ENCODE measurements at places on chromosomes 16 and 17. TPM values are rescaled to one million over a fixed set of nuclear protein-coding genes. Genes with fewer than 3 reads are reported as not detected.
A peak's percentile ranks its signal among the peaks of the same experiment; 100 is the strongest.

Gene GPT2
- total RNA-seq, result 25.9 TPM

Gene RASL10B
- total RNA-seq, result 9.6 TPM

Gene LITAFD
- not detected for total RNA-seq

Gene TSEN54
- 9.8 TPM for total RNA-seq

Gene KRT28
- not detected for total RNA-seq

Gene TBC1D3H
- not detected for total RNA-seq

Gene NR1D1
- 36.1 TPM for total RNA-seq

Gene AOC2
- 0.52 TPM for total RNA-seq

- peaks cover 3% of the 10 kb centered on the region for H3K27me3 ChIP-seq
- no peaks in the 10 kb centered on the region for H3K36me3 ChIP-seq
- peak overlapping the region; percentile 77 for H3K4me3 ChIP-seq
- no peak for DNase-seq
- H3K27ac ChIP-seq, result peak overlapping the region; percentile 94
- peaks cover 16% of the 10 kb centered on the region for H3K4me1 ChIP-seq
Observed at GRCh38 chr16:66923866-66924265, 1.5 kb downstream of the RRAD start.

- no peak overlapping the region for H3K27ac ChIP-seq
- no peak overlapping the region for H3K4me3 ChIP-seq
- no peaks in the 10 kb centered on the region for H3K36me3 ChIP-seq
- H3K27me3 ChIP-seq, result no peaks in the 10 kb centered on the region
Observed at GRCh38 chr16:87569601-87570571, 32.4 kb upstream of the JPH3 start.

DNA sequence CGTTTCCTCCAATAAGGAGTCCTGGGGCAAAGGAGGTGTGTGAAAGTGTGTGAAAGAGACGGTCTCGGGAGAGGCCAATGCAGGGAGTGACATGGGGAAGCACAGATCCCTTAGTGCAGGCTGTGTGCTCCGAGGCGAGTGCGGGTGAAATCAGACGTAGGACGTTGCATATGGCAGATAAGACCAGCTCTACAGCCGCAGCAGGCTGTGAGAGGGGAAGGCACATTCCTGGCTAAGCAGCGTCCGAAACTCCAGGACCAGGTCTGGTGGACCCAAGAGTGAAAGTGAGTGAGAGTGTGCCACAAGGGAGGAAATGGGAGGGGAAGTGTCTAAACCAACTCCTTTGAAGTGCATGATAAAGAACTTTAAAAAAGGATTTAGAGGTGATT lies 11.3 kb downstream of the POLR3K start:
- no peaks in the 10 kb centered on the region for H3K27me3 ChIP-seq
- no peaks in the 10 kb centered on the region for H3K4me1 ChIP-seq
- no peak overlapping the region for H3K27ac ChIP-seq

- no peak overlapping the region for H3K4me3 ChIP-seq
- no peak overlapping the region for H3K27ac ChIP-seq
- no peaks in the 10 kb centered on the region for H3K4me1 ChIP-seq
- H3K27me3 ChIP-seq, result no peaks in the 10 kb centered on the region
Observed at GRCh38 chr16:4724661-4725270, 9.3 kb downstream of the ANKS3 start.

DNA sequence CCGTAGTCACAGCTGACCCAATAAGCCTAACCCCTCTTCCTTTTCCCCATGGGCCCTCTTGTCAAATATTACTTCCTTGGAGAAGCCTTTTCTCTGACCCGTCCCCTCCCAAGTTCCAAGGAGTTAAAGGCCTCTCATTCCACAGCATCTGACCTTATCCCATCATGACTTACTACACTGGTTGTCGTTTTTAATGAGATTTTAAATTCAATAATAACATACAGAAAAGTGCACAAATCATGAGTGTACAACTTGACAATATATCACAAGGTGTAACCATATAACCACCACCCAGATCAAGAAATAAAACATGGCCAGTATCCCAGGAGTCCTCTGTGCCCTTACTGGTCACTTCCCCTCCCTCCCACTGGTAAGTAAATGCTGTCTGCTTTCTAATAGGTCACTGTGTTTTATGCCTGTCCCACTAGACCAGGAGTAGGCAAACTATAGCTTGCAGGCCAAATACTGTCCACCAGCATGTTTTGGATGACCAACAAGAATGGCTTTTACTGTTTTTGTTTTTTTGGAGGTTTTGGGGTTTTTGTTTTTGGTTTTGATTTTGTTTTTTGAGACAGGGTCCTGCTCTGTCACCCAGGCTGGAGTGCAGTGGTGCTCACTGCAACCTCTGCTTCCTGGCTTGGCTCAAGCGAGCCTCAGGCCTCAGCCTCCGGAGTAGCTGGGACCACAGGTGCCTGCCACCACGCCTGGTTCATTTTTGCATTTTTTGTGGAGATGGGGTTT lies 1.2 kb upstream of the FDXR start:
- peaks cover 16% of the 10 kb centered on the region for H3K4me1 ChIP-seq
- no peaks in the 10 kb centered on the region for H3K36me3 ChIP-seq
- H3K27ac ChIP-seq, result peak overlapping the region; percentile 92
- peak overlapping the region; percentile 77 for H3K4me3 ChIP-seq
- no peaks in the 10 kb centered on the region for H3K27me3 ChIP-seq
- no peak for DNase-seq

DNA sequence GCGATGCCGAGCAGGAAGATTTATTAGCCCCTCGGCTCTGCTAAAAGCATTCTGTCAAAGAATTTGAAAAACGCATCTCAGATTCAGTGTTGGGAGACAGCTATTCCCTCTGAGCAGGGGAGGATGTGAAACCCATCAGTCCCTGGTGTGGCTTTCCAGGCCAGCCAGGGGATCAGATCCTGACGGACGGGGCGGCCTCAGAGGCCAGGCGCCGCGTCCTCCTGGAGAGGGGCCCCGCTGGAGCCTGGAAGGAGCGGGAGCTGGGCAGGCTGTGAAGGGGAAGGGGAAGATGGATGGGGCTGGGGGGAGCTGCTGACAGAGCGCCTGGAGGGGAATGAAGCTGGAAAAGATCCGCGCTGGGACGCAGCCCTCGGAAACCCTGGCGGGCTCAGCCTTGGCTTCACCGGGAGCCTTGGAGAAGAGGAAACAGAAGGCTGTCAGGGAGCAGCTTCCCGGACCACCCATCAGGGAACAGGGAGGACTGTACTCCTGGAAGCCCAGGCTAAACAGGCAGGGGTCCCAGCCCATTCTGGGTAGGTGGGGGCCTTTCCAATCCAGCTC lies 358.0 kb downstream of the C16orf95 start:
- no peak for DNase-seq
- H3K27ac ChIP-seq, result no peak overlapping the region
- H3K27me3 ChIP-seq, result no peaks in the 10 kb centered on the region
- H3K4me1 ChIP-seq, result no peaks in the 10 kb centered on the region
- H3K4me3 ChIP-seq, result no peak overlapping the region

- no peak for DNase-seq
- peak overlapping the region; percentile 89 for H3K27ac ChIP-seq
- H3K4me1 ChIP-seq, result peaks cover 78% of the 10 kb centered on the region
- no peaks in the 10 kb centered on the region for H3K27me3 ChIP-seq
- no peaks in the 10 kb centered on the region for H3K36me3 ChIP-seq
- no peak overlapping the region for H3K4me3 ChIP-seq
Observed at GRCh38 chr17:20092973-20093626, 83.9 kb downstream of the SPECC1 start.

GRCh38 chr16:74107795-74108610 lies 188.6 kb upstream of the PSMD7 start:
- no peaks in the 10 kb centered on the region for H3K4me1 ChIP-seq
- peak; percentile 31 for DNase-seq
- H3K36me3 ChIP-seq, result no peaks in the 10 kb centered on the region
- H3K27ac ChIP-seq, result no peak overlapping the region
- H3K27me3 ChIP-seq, result no peaks in the 10 kb centered on the region
- H3K4me3 ChIP-seq, result no peak overlapping the region

- no peak overlapping the region for H3K27ac ChIP-seq
- H3K4me3 ChIP-seq, result no peak overlapping the region
- H3K36me3 ChIP-seq, result no peaks in the 10 kb centered on the region
- no peaks in the 10 kb centered on the region for H3K27me3 ChIP-seq
Observed at GRCh38 chr16:11394593-11394960, 49.3 kb downstream of the RMI2 start.

DNA sequence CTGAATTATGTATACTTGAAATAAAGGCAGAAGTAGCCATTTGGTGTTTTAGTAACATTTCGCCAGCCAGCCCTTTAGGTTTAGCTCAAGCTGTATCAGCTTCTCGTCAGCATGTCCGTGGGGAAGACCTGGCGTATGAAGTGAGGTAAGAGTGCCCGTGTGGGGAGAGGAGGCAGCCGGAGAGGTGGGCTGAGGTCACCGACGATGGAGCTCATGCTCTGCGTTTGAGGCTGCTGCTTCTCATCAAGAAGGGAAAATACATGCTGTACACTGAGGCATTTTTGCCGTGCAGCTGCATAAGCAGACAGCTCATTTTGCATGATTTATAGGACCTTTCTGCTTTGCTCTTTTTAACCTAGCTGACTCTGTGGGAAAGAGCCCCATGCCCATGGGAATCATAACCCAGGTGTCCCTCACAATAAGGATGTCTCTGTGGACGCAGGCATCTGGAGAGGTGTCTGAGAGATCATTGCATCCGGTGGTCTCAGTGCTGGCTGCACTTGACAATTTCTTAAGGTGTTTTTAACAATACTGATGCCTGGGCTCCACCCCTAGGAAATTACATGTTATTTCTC lies 179.1 kb downstream of the ABCC12 start:
- no peak for DNase-seq
- H3K27ac ChIP-seq, result no peak overlapping the region
- H3K36me3 ChIP-seq, result no peaks in the 10 kb centered on the region

- no peak overlapping the region for H3K27ac ChIP-seq
- no peak for DNase-seq
- no peaks in the 10 kb centered on the region for H3K27me3 ChIP-seq
- no peak overlapping the region for H3K4me3 ChIP-seq
- H3K36me3 ChIP-seq, result no peaks in the 10 kb centered on the region
- no peaks in the 10 kb centered on the region for H3K4me1 ChIP-seq
Observed at GRCh38 chr16:47713225-47713595, 252.1 kb downstream of the PHKB start.

- peak; percentile 86 for DNase-seq
- H3K27ac ChIP-seq, result peak overlapping the region; percentile 46
- no peak overlapping the region for H3K4me3 ChIP-seq
Observed at GRCh38 chr16:81189100-81189664, 49.3 kb upstream of the BCO1 start.

- H3K27me3 ChIP-seq, result no peaks in the 10 kb centered on the region
- H3K36me3 ChIP-seq, result peaks cover 33% of the 10 kb centered on the region
- no peak overlapping the region for H3K4me3 ChIP-seq
- H3K4me1 ChIP-seq, result peaks cover 81% of the 10 kb centered on the region
Observed at GRCh38 chr17:44113868-44114840, 9.3 kb downstream of the HDAC5 start.

DNA sequence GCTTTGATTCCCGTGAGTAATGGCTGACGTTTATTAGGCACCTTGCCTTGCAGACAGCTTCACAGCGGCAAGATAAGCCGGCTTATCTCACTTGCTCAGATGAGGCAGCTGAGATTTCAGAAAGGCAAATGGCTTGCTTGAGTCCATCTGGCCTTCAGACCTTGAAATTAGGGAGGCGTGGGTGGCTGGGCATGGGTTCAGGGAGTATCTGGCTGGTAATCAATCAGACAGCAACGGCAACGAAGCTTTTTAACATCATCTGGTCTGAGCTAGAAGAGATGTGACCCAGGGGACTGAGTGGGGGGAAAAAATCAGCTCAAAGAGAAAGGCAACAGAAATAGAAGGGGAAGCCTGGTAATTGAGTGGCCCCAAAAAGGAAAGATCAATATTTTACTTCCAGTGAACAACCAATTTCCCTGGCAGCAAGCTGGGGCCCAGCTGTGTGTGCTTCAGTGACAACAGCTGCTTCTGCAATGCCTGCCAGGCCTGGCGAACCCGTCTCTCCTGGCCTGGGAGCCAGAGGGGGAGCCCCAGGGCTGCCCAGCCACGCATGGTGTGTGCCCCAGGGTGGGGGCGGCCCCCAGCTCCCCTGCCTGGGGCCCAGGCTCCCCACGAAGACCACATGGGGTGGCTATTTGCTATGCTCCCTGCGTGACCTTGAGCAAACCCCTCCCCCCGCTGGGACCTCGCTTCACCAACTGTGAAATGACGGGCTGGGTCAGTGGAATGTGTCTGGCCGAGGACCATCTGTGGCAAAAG lies 34.0 kb downstream of the RAB11FIP4 start:
- peaks cover 14% of the 10 kb centered on the region for H3K4me1 ChIP-seq
- H3K27ac ChIP-seq, result peak overlapping the region; percentile 26
- H3K27me3 ChIP-seq, result peaks cover 6% of the 10 kb centered on the region
- H3K36me3 ChIP-seq, result no peaks in the 10 kb centered on the region
- no peak for DNase-seq

DNA sequence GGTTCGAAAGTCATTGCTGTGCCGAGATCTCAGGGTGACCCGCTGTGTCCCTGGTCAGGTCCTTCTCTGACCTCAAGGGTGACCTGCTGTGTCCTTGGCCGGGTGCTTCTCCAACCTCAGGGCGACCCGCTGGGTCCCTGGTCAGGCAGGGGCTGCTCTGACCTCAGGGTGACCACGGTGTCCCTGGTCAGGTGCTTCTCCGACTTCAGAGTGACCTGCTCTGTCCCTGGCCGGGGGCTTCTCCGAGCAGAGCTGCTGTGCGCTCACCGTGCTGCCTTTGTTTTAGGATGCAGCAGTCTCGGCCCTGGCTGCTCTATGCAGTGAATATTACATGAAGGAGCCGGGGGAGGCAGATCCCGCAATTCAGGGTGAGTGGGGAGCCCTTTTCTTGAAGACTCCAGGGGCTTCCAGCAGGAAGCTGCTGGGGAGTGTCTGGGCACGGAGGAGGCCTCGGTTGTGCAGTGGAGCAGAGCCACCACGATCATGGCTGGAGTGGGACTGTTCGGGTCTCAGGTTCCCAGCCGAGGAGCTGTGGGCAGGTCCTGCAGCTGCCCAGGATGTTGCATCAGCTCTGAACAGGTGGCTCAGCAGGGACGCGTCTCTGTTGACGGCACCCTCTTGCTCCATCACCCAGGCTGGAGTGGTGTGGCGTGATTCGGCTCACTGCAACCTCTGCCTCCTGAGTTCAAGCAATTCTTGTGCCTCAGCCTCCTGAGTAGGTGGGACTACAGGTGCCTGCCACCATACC lies 83.7 kb upstream of the ZNF750 start:
- DNase-seq, result peak; percentile 54
- no peak overlapping the region for H3K27ac ChIP-seq
- peaks cover 85% of the 10 kb centered on the region for H3K36me3 ChIP-seq
- H3K27me3 ChIP-seq, result no peaks in the 10 kb centered on the region
- H3K4me1 ChIP-seq, result no peaks in the 10 kb centered on the region

GRCh38 chr17:78174870-78175642 lies 6.7 kb downstream of the SYNGR2 start:
- peak overlapping the region; percentile 92 for H3K27ac ChIP-seq
- H3K4me1 ChIP-seq, result peaks cover 55% of the 10 kb centered on the region
- peak overlapping the region; percentile 12 for H3K4me3 ChIP-seq
- peaks cover 18% of the 10 kb centered on the region for H3K36me3 ChIP-seq
- no peak for DNase-seq

- peak overlapping the region; percentile 99 for H3K4me3 ChIP-seq
- peaks cover 37% of the 10 kb centered on the region for H3K36me3 ChIP-seq
- peak; percentile 34 for DNase-seq
- H3K4me1 ChIP-seq, result peaks cover 41% of the 10 kb centered on the region
- H3K27me3 ChIP-seq, result no peaks in the 10 kb centered on the region
- peak overlapping the region; percentile 88 for H3K27ac ChIP-seq
Observed at GRCh38 chr16:69311533-69312387, 610 bp downstream of the VPS4A start.

GRCh38 chr16:12902511-12903372 lies 1.3 kb downstream of the SHISA9 start:
- peak overlapping the region; percentile 24 for H3K4me3 ChIP-seq
- H3K27ac ChIP-seq, result no peak overlapping the region
- peak; percentile 56 for DNase-seq
- no peaks in the 10 kb centered on the region for H3K36me3 ChIP-seq
- H3K4me1 ChIP-seq, result peaks cover 4% of the 10 kb centered on the region

Measured in heart left ventricle (tissue), 16 donors.